Hematopoietic multipotent progenitor cell treated with erythropoietin and hydrocortisone succinate and interleukin-3 and kit ligand, for 8 days (in vitro differentiated cells): ENCODE measurements at places on chromosomes 5 and 9.

DNA sequence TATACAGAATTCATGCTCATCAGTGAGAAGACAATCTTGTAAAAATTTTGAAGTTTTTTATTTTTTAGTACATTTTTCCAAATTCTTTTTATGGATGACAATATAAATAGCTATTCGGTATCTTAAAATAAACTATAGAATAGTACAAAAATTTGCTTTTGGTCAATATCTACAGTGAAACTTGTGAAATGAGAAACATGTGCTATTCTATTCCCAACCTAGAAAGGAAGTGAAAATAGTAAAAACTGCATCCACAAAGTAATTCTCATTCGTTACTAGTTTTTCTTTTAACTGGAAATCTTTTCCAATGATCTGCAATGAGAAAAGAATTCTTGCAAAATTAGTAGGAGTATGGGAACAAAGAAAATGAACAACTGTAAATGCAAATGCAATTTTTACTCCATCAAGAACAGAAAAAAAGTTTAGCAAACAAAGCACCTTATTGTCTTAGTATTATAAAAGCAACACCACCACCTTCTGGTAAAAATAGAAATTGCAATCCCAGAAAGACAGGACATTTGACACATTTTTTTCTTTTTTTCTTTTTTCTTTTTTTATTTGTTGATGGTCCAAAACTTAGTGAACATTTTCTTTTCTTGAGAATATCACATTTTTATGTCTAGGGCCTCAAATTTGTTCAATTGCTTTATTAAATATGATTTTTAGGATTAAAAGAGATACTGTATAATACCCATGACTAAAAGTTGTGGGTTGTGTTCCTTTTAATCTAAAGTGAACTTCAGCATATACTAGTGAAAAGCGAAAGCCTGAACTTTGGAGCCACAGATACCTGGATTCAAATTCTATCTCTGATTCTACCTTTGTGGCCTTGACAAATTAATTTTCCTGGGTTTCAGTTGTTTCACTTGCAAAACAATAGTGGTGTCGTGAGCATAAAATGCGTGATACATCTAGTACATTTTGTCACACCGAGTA is 72.3 kb downstream of the SLCO4C1 start:
- DNase-seq = peak; percentile 70

- no peak for DNase-seq
Observed at GRCh38 chr5:142201471-142201887, 92.9 kb downstream of the NDFIP1 start.

GRCh38 chr5:146040527-146040926 is 64.8 kb downstream of the PLAC8L1 start:
- peak; percentile 79 for DNase-seq

GRCh38 chr5:120405286-120405864 is 58.7 kb upstream of the PRR16 start:
- no peak for DNase-seq

DNA sequence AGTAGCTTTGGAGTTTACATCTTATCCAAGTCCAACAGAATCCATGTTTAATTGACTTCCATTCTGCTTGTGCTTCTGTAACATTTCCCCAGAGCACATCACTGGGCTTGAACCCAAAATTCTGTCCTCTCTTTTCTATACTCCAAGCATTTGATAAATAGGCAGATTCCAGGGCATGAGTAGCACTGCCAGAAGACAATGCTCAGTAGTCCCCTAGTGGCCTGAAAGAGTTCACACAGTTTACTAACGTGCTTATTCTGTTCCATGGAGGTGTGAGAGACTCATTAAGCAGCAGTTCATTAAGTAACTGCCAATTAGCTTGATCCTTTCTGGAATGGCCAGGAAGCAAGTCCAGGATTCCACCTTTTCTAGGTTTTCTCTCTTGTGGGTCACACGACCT is 9.4 kb upstream of the GABRA6 start:
- DNase-seq = peak; percentile 6

DNA sequence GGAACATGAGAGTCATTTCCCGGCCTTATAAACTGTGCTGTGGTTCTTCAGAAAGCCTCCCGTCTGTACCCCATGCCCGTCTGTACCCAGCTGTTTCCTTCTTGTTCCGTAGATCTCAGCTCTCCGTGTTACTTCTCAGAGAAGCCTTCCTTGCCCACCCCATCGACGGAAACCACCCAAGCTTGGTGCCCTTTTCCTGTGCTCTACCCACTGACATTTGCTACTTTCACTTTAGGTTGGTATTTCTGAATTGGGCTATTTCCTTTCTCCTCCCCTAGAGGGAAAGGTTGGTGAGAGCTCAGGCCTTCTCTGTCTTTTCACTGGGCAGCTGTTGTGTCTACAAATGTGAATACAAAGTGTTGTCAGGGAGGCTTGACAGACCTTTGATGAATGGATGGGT is 764.5 kb upstream of the ADAMTS16 start:
- no peak for DNase-seq

DNA sequence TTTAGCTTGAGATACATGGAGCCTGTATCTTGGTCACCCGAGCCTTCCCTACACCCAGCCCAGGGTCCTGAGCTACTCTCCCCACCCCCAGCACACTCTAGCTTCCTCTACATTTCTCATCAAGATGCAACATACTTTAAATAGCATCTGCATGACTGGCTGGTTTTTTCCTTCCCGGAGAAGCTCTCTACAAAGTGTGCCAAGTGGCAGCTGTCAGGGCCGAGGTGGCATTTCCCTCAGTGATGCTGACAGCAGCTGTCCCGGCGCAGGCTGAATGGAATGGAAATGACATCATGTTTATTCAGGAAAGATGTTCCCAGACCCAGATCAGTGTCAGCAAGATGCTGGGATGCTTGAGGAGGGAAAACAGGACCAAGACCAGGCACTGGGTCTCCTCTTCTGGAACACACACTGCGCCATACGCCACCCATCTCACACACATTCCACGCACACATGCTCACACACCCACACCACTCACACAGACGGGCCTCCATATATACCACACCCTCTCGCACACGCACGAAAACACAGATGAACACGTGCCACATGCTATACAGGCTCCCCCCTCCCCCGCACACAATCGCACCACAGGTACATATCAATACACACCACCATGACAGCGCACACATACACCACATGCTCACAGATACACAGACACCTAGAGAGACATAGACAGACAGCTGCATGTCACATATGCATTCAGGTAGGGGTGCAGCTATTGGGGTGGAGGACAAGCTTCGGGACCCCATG is 67.8 kb downstream of the LHX2 start:
- DNase-seq = no peak

GRCh38 chr9:124559871-124560270 is 52.7 kb upstream of the NR5A1 start:
- DNase-seq = no peak

DNA sequence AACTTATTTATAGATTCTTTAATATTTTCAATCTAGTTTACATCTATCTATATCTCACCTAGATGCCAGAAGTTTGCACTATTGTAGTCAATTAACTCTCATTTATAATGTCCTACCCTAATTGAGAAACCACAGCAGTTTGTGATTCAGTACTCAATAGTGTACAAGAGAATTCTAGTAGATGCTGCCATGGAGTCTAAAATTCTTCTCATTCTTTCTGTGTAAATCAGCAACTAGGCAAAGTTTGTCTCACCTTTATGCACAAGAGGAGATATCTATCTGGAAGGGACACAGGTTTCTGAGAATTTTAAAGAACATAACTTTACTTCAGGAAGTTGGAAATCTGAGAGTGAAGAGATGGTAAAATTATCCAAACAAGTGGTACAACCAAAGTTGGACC is 173.0 kb upstream of the FBXL7 start:
- DNase-seq = no peak

DNA sequence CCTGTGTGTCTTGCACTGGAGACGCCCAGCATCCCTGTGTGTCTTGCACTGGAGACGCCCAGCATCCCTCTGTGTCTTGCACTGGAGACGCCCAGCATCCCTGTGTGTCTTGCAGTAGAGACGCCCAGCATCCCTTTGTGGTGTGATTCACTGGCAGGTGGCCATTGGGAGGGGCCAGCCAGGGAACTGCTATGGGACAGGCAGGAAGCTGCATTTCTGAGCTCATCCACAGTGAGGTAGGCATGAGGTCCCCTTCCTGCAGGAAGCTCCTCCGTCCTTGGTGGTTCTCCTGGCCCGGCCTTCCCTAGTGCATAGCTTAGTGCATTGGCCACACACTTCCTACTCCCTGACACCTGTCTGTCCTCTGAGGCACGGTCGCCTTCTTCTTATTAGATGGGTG is 43.5 kb downstream of the IRX1 start:
- no peak for DNase-seq

GRCh38 chr9:103242486-103242885 is 247.4 kb downstream of the CYLC2 start:
- DNase-seq = no peak

- DNase-seq = no peak
Observed at GRCh38 chr9:123425261-123425821, 69.3 kb downstream of the CRB2 start.

- DNase-seq = no peak
Observed at GRCh38 chr9:114743446-114743845, 61.5 kb upstream of the TEX48 start.

- DNase-seq = no peak
Observed at GRCh38 chr9:12955510-12956163, 180.8 kb downstream of the LURAP1L start.

DNA sequence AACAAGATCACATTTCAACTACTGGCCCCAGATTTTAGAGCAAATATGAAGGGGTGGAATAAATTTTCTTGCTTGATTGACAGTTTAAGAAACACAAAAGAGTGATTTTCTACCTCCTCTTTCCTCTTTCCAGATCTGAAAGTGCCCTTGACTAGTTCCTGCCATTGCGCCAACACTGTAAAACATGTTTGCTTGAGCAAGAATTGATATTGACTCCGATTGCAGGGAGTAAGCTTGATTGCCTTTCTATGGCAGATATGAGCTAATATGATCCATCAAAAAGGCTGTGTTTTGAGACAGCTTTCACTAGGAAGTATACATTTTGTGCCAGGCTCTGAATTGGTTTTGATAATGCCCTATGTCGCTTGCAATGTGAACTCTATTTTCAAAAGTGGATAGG is 508.8 kb downstream of the SEMA5A start:
- DNase-seq = no peak

- no peak for DNase-seq
Observed at GRCh38 chr5:1789834-1790471, 9.7 kb downstream of the MRPL36 start.

GRCh38 chr5:167307042-167307441 is 984.4 kb upstream of the WWC1 start:
- no peak for DNase-seq

- DNase-seq = no peak
Observed at GRCh38 chr5:178478370-178478769, 111.8 kb downstream of the COL23A1 start.

GRCh38 chr5:74502479-74502950 is 138.0 kb downstream of the ENC1 start:
- DNase-seq = no peak

DNA sequence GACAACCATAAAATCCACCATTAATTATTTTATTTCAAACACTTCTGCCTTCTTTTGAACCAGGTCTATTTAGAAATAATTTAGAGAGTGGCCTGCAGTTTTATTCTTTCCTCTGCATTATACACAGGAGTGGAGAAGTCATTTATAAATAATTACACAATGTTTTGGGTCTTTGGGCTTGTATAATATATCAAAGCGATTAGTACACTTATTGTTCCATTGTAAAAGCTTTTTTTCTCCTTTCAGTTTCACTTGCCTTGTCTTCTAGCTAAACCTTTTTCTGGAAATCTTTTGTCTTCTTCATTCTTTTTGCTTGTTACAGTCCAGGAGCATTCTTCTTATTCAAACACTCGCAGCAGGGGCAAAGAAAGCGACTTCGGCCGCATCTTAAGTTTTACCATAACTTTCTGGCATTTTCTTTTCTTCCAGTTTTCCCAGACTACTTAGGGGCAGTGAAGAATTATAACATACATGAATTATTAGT is 7.3 kb upstream of the NEUROG1 start:
- no peak for DNase-seq

GRCh38 chr5:178675922-178676321 is 49.1 kb upstream of the CLK4 start:
- no peak for DNase-seq

- no peak for DNase-seq
Observed at GRCh38 chr9:1994180-1994579, 21.0 kb upstream of the SMARCA2 start.

DNA sequence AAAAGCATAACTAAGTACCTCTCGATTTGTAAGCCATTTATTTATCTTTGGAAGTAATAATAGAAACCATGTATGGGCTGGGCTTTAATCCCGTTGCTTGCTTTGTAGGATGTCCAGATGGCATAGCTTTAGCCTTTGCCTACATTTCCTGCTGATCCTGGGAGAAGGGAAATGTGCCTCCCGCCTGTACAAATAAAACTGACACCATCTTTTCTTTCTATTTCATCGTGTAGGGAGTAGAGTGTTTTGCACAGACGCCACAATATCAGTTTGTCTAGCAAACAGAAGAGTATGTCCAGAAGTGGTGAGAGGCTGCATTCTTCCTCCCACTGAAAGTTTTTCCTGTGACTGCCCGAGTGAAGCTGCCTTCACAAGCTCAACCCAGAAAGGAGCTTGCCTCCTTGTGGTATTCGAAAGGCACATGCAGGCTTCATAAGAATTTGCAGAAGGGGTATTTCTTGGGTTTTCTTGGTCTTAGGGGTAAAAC is 24.7 kb upstream of the TJP2 start:
- DNase-seq = no peak

- DNase-seq = no peak
Observed at GRCh38 chr5:115809946-115810345, 6.5 kb downstream of the CDO1 start.

DNA sequence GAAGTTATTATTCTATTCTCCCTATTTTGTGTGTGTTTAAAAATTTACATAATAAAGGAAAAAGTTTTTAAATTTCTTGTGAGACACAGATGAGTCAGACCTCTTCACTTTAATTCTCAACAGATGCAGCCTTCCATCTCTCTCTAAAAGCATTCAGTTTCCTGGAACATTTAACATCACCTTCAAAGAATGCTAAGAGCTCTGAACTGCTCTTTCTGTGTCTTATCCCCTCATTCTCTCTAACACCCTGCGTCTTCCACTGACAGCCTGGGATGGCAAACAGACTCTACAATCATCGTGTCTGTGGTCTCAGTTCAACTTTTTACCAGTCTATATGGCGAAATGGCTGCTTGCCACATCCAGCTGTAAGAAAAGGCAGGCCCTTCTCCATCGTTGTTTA is 173.0 kb downstream of the HINT1 start:
- no peak for DNase-seq

DNA sequence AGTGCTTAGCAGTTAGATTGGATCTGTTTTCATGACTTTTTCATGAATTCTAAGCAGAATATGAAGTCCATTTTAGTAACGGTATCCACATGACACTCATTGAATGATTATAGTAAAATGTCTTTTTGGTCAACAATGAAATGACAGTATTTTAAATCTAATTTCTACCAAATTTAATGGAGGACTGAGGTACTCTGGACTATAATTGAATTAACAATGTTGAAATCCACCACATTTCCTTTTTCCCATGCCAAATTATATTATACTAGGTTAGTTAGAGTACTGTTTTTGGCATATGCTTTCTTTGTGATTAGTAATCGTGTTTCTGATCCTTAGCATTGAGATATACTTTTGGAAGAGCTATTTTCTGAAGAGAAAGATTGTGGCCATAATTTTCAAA is 40.6 kb downstream of the CDC42SE2 start:
- DNase-seq = no peak
